ENCODE measurements at places on chromosomes 6 and 20.

GRCh38 chr6:6515691-6516607 is 72.6 kb upstream of the LY86 start:
- DNase-seq, result no peak

DNA sequence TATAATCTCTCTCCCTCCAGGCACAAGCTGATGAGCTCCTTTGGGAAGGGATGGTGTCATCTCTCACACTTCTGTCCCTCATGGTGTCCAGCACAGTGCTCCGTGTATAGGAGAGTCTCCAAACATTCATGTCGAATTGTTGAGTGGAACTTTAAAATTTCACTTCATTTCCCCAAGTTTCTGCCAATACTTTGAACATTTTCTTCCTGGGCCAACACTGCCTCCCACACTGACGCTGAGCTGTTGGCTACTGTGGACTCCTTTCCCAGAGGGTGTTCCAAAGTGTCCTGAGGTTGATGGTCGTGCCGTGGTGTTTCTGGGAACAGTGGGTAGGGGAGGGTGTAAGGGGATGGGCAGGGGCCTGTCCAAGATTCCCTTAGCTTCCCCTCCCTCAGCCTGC is 122.7 kb downstream of the TIAM2 start:
- DNase-seq, result no peak

- DNase-seq, result no peak
Observed at GRCh38 chr6:31419842-31420241, 16.4 kb downstream of the MICA start.

DNA sequence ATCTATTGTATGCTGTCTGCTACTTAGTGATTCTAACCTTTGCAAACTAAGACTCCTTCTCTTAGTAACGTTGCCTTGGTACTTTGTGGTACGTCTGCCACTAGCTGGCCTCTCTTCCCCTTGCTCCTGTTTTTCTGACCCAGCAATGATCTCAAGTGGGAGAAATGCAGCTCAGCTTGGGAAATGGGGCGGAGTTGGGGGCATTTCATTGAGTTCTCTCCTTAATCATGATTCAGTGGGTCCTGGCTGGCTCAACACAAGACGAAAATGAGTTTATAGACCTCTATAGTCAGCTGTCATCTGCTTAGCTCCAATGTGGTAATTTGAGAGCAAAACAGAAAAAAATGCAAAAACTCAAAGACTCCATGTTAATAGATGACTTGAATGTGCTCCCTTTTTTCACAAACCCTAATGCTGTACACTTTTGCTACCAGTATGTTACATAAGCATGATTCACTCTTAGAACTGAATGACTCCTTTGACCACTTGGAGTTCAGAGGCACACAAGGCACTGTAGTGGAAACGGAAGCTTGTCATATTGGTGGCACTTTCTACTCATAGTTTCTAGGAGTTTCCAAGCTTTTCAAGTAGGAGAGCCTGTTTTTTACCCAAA is 55.3 kb upstream of the SOX4 start:
- no peak for DNase-seq

- DNase-seq, result peak; percentile 32
Observed at GRCh38 chr20:50625986-50626677, 65.2 kb downstream of the RIPOR3 start.

GRCh38 chr20:32521780-32522525 is 63.2 kb downstream of the NOL4L start:
- DNase-seq, result peak; percentile 78

- no peak for DNase-seq
Observed at GRCh38 chr6:105179244-105180065, at the start of gene POPDC3. TSS of gene POPDC3 (minus strand) at chr6:105180014. CDS start at chr6:105161909, 18,105 bp downstream.

GRCh38 chr20:62300319-62300718 is 2.5 kb upstream of the ADRM1 start:
- no peak for DNase-seq

GRCh38 chr6:154247119-154247861 is 109.3 kb downstream of the IPCEF1 start:
- DNase-seq, result no peak

GRCh38 chr6:109434456-109434855 is 6.0 kb downstream of the PPIL6 start:
- no peak for DNase-seq

- no peak for DNase-seq
Observed at GRCh38 chr6:170238741-170239565, 51.9 kb downstream of the DLL1 start.

DNA sequence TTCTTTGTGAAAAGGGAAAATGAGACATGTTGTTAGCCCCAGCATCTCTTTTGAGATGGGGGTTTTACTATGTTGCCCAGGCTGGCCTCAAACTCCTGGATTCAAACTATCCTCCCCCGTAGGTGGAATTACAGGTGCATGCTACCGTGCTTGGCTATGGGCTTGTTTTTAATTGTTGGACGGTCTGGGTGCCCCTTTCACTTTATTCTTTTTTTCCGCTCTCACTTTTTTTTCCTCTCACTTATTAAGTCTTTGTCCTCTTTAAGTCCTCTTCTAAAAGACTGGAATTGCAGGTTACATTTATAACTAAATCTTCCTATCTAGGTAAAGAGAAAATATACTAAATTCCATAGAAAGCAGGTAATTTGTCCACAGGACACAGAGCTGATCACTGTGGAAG is 18.8 kb upstream of the PRDM13 start:
- DNase-seq, result no peak

DNA sequence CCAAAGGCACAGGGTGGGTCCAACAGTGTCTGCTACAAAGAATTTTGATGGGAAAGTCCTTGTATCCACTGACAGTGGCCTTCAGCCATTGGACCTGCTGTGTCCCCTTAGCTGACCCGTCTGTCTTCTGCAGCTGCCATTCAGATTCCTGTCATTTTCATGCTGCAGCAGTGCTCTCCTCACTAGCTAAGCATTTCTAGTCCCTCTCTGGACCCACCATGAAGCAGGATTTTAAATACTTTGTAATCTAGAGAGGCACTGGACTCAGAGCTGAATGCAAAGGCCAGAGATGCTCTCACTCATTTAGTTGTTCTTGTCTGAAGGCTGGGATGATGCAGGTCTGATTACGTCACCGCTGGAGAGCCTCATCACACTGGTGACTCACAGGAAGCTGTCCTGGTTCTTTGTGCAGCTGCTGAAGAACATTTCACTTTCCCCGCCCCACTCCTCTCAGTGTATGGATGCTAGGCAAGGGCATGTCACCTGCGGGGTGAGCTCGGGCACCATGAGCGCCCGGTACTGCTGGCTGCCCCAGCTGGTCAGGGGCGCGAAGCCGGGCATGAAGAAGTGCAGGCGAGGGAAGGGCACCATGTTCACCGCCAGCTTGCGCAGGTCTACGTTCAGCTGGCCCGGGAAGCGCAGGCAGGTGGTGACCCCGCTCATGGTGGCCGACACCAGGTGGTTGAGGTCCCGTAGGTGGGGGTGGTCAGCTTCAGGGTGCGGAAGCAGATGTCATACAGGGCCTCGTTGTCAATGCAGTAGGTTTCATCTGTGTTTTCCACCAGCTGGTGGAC is 19.4 kb upstream of the TUBB2A start:
- DNase-seq, result no peak

DNA sequence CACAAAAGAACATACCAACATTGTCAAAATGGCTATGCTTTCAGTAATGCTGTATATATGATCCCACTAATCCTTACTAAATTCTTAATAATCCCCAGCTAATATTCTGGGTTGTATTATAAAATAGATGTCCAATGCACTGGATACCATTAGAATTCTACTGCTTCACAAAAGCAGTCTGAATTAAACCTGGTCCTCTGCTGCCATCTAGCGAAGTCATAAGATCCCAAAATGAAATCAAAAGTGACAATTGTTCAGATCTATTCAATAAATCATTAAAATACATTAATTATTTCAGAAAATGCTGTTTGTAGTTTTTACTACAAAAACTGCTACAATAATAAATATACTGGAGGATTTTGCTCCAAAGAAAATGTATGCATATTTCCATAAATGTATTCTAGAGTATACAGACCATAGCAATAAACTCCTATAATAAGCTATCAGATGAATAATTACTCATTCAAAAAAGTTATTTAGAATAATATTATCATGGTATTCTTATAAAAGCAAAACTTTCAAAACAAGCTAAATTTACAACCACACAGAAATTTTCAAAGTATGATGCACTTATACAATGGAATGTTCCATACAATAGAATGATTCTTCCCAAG is 92.6 kb downstream of the RNGTT start:
- peak; percentile 41 for DNase-seq

DNA sequence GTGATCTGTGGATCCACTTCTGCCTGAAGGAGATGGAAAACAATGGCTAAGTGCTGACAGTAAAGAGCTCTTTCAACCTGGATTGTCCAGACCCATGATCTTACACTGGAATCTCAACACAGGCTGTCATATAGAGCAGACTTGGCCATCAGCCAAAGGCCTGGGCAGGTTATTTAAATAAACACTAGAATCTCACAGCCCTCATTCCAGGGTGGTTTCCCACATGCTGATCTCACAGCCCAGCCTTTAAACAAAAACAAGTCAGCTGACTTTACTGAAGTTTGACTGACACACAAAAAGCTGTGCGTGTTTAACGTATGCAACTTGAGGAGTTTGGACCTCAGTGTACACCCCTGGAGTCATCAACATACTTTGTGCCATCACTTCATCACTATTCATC is 28.4 kb downstream of the SYNDIG1 start:
- peak; percentile 95 for DNase-seq

GRCh38 chr6:24929242-24929641 is 6.5 kb downstream of the RIPOR2 start:
- no peak for DNase-seq

DNA sequence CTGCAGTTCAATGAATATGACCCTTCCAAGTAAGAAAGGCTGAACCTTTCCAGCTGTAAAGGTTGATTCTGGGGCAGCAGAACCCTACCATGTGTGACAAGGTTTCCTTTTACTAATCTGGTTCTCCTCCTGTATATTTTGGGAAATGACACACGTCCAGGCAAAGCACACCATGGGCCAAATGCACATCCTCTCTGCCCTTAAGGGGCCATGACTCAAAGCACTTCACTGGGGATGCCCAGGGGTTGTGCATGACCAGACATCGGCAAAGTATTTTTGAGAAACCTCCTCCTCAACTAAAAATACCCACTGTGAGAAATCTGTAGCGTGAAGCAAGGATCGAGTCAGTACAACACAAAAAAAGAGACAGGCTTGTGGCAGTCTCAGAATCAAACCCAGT is 174.7 kb downstream of the BACH2 start:
- DNase-seq, result no peak

DNA sequence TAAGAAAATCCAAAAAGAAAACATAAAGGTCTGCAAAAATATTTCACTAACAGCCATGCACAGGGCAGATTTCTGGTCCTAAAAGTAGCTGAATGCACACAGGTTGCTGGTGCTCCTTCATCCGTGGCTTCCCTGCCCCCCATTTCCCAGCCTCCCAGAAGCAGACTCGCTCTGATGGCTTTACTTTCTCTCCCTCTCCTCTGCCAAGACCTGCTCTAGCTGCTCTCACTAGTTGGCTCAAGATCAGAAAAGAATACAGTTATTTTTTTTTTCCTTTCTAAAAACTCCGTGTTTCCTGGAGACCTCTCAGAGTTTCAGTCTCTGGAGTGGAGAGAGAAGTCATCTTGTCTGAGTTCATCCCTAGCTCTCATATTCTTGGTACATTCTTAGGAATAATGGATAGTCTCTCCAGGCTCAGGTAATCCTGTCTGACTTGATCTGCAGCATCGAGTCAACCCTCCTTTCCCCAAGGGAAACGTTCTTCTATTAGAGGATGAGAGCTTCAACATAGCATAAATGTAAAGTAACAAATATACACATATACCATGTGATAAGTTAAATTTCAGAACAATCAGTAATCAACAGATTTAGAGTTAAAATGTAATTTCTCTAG is 214.2 kb downstream of the TBC1D7 start:
- no peak for DNase-seq

GRCh38 chr6:24905483-24905882 is 30.3 kb downstream of the RIPOR2 start:
- DNase-seq, result no peak

- DNase-seq, result no peak
Observed at GRCh38 chr6:16494793-16495192, 256.4 kb downstream of the GMPR start.

DNA sequence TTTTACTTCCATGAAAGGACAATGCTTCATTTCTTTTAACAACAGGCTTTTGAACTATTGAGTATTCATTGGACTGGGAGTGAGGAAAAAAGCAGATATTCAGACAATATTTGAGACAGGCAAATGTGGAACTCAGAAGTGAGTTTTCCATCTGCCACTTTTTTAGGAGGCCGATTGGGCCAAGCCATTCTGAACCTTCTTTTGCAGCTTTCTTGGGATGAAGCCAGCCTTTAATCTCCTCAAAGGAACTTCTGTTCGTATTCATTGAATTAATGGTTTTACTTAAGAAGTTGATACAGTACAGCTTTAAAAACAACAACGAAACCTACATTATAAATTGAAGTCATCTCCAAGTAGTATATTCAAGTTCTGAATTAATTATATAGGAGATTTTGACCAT is 187.1 kb upstream of the RNF217 start:
- DNase-seq, result no peak

Data from NCI-H345 (cell line).